ENCODE measurements at places on chromosomes 7 and 10.

DNA sequence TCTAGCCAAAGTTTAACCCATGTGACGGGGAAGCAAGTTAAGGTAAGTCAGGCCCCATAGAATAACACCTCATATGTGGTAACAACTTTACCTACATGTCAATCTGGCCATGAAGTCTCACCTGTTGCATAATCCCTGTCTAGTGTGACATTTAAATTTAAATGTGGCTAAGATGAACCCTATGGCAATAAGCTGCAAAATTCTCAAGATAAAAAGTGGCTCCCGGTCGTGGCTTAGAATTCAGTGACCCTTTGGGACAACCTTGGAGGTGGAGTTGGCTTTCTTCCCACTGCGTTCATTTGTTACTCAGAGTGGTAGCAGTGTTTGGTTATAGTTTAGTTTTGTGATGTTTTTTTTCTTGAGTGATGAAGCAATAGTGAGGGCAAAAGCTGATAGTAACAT lies 90.6 kb downstream of the ARID5B start:
- H3K36me3 ChIP-seq, result no peaks in the 10 kb centered on the region
- DNase-seq, result no peak

DNA sequence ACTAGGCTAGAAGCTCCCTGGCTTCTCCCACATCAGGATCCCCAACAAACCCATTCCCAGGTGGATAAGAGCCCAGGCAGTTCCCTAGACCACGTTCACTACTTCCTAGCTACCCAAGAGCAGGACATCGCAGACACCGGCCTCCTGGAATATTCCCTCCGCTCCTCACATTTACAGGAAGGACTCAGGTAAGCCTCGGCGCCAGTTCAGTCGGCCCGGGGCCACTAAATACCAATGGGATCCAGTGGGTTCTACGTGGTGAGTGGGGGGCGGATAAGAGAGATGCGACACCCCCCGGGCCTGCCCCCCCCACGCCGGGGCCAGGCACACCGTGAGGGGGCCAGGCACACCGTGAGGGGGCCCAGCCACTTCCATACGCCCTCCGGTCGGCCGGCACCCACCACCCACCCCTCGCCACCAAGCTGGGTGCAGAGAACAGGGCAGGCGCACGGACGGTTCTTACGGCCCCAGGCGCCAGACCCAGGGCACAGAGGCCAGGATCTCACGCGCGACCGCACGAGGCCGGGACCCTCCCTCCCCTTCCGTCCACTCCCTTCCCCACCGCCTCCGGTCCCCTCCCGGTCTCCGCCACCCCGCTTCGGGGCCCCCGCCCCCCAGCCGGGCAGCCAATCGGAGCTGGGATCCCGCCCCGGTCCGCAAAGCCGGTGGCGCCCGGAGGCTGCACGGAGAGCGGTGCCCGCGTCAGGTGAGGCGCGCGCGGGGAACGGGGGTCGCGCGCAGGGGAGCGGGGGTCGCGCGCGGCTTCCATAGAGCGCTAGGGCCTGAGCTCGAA lies at the start of gene BLVRA:
BLVRA (plus strand) TSS at position 652 of the 793 bp plus-strand sequence. CDS start 12,479 bp downstream, outside the sequence.
- no peaks in the 10 kb centered on the region for H3K27me3 ChIP-seq
- H3K4me3 ChIP-seq, result peak within 1 kb of the TSS; percentile 87
- peaks cover 38% of the 10 kb centered on the region for H3K4me1 ChIP-seq
- no peaks in the 10 kb centered on the region for H3K36me3 ChIP-seq
- DNase-seq, result no peak

DNA sequence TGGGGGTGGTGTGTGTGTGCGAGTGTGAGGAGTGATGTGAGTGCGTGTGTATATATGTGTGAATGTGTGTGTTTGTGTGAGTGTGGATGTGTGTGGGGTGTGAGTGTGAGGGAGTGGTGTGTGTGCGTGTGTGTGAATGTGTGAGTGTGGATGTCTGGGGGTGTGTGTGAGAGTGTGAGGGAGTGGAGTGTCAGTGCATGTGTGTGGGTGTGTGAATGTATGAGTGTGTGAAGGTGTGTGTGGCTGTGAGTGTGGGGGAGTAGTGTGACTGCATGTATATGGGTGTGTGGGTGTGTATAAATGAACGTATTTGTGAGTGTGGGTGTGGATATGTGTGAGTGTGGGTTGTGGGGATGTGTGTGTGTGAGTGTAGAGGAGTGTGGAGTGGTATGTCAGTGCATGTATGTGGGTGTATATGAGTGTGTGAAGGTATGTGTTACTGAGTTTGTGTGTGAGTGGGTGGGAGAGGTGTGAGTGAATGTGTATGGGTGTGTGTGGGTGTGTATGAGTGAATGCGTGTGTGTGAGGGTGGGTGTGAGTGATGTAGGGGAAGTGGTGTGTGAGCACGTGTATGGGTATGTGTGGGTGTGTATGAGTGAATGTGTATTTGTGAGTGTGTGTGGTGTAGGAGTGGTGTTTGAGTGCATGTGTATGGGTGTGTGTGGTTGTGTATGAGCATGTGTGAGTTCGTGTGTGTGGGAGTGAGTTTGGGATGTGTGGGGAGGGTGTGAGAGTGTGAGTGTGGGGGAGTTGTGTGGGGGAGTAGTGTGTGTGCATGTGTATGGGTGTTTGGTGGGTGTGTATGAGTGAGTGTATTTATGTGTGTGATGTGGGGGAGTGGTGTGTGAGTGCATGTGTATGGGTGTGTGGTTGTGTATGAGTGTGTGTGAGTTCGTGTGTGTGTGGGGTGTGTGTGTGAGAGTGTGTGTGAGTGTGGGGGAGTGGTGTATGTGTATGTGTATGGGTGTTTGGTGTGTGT lies 28.5 kb upstream of the NUB1 start:
- no peaks in the 10 kb centered on the region for H3K27me3 ChIP-seq
- no peak for DNase-seq
- H3K36me3 ChIP-seq, result no peaks in the 10 kb centered on the region
- H3K4me1 ChIP-seq, result no peaks in the 10 kb centered on the region
- H3K4me3 ChIP-seq, result no peak overlapping the region

DNA sequence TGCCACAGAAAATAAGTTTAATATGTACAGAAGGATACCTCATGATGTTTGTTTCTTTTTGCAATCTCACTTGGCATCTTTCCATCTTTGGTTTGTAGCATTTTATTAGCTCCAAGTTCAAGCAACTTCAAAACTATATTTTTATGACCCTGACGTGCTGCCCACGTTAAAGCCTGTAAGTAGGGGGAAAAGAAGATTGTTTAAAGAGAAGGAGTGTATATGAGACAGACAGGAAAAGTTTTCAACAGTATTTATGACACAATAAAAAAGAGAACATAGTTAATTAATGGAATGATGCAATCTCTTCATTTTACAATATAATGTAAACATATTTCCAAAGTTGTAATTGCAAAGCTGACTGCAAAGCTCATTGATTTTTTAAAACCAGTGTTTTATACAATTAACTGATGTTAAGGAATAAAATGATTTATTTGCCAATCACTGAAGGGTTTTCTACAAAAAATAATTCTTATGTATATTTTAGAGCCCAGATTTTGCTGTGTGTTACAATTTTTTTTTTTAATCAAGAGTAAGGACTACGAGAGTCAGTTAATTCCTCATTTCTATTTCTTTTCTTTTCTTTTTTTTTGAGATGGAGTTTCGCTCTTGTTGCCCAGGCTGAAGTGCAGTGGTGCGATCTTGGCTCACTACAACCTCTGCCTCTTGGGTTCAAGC lies 42.5 kb downstream of the ASZ1 start:
- H3K4me1 ChIP-seq, result no peaks in the 10 kb centered on the region
- no peaks in the 10 kb centered on the region for H3K36me3 ChIP-seq

- no peak overlapping the region for H3K4me3 ChIP-seq
- no peak overlapping the region for H3K27ac ChIP-seq
- H3K4me1 ChIP-seq, result no peaks in the 10 kb centered on the region
- H3K27me3 ChIP-seq, result no peaks in the 10 kb centered on the region
- DNase-seq, result no peak
Observed at GRCh38 chr10:29926693-29927048, 132.7 kb downstream of the JCAD start.

GRCh38 chr10:101237081-101237981 lies 8.1 kb upstream of the LBX1 start:
- DNase-seq, result no peak
- H3K4me1 ChIP-seq, result no peaks in the 10 kb centered on the region
- peaks cover 37% of the 10 kb centered on the region for H3K27me3 ChIP-seq
- H3K27ac ChIP-seq, result no peak overlapping the region

GRCh38 chr7:141646826-141647480 lies 55.0 kb downstream of the DENND11 start:
- H3K27ac ChIP-seq, result no peak overlapping the region
- peaks cover 2% of the 10 kb centered on the region for H3K36me3 ChIP-seq
- peaks cover 15% of the 10 kb centered on the region for H3K4me1 ChIP-seq

GRCh38 chr7:21579341-21580072 lies 36.7 kb downstream of the DNAH11 start:
- H3K27ac ChIP-seq, result no peak overlapping the region
- DNase-seq, result no peak
- no peaks in the 10 kb centered on the region for H3K4me1 ChIP-seq
- no peak overlapping the region for H3K4me3 ChIP-seq

DNA sequence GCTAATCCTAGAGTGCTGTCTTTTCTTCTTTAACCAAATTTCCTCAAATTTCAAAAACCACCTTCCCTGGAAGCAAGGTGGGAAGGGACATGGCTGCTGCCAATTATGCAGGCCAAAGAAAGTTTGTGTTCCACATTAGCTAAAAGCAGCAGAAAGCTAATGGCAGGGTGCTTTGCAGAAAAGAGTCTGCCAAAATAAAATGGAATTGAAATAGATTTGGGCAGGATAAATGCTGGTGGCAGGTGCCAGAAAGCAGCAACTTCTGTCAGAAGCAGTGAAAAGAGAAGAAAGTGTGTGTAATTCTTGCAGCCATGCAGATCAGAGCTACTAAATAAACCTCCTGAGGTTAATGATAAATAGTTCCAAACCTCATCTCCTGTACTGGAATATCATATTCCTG lies 275.5 kb downstream of the ABCA13 start:
- no peaks in the 10 kb centered on the region for H3K36me3 ChIP-seq
- no peaks in the 10 kb centered on the region for H3K27me3 ChIP-seq
- no peak overlapping the region for H3K4me3 ChIP-seq
- no peak for DNase-seq
